ENCODE measurements at places on chromosomes 12 and 14.

DNA sequence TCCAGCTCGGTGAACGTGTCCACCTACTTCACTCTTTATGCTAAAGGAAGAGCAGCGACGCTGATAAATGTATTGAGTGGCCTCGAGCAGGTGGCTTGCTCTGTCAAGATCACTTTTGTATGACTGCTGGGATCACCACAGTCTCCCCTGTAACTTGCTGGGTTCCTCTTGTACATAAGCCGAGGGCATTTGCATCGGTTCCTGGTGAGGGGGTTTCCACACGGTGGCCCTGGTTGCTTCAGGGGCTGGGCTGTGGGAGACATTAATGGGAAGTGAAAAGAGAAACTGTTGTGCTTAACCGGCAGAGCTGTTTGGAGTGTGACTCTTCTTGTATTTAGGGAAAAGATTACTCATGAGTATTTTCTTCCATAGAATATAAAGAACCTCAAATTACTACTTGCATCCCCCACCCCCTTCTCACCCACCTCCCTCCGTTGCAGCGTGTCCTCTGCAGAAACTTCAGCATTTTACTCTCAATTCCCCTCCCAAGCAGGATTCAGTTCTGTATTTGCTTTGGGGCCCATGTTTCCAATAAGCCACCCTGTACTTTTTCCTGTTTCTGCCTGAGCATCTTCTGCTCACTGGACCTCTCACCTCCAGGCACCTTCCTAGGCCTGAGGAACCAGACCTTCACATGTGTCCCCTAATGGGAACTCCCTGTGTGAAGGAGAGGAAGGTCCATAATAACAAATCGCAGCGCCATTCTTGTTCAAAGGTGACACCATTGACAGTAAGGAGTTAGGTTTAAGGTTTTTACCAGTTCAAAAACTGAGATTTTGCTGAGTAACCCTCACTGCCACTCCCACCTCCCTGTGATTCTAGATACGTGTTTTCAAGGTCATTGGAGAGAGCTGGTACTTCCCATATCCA is 187.0 kb downstream of the ETV6 start:
- DNase-seq, result no peak

- DNase-seq, result no peak
Measured at GRCh38 chr12:53381731-53382630, 2.0 kb downstream of the SP1 start.

DNA sequence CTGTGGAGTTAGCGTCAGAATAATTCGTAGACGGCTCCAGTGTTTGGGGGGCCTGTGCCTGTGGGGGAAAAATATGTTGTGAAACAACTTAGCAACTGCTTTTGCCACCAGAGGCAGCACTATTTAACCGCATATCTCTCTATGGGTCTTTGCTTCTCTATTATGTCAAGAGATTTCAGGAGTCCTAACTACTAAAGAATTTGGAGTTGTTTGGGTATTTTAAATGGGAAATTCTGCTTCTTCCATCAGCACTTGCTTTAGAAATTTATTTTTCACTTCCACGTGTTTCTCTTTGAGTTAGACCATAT is 594 bp upstream of the CLEC14A start:
- no peak for DNase-seq

DNA sequence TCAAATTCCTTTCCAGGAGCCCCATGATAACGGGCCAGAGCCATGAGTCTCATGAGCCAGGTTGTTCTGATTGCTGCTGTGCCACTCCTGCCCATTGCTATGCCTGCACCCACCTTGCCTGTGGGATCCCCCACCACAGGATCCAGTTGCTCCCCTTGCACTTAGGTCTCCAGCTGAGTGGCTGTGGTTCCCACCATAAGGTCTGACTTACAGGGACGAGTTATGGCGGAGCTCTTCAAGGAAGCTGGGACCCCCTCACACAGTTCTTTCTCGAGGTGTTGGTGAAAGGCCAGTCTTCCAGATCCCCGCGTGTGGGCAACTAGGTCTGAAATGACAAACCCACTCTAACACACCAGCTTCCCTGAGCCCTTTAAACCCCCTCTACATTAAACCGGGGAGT is 111.9 kb upstream of the C14orf180 start:
- DNase-seq, result no peak

GRCh38 chr12:44157359-44157758 is 321.5 kb downstream of the TMEM117 start:
- DNase-seq, result no peak

- no peak for DNase-seq
Measured at GRCh38 chr14:56172571-56172971, 54.4 kb downstream of the PELI2 start.

GRCh38 chr12:43884683-43885410 is 49.0 kb downstream of the TMEM117 start:
- no peak for DNase-seq

DNA sequence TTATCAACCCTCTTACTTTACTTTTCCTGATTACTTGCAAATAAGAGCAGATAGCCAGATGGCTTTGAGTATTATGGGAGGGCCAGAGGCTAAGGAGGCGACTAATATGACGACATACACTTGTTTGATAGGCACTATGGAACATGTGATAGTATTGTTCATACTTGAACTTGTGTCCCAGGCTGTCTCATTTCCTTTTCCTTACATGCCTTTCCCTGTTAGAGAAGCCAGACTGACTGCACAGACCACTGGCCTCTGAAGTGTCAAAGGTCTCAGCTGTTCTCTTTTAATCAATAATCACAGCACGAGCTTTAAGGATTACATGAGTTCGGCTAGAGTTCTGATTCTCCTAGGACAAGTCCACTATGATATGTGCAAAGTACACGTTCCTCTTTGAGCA is 326.0 kb downstream of the PRKD1 start:
- no peak for DNase-seq

GRCh38 chr12:104784592-104784991 is 173.5 kb downstream of the SLC41A2 start:
- no peak for DNase-seq

DNA sequence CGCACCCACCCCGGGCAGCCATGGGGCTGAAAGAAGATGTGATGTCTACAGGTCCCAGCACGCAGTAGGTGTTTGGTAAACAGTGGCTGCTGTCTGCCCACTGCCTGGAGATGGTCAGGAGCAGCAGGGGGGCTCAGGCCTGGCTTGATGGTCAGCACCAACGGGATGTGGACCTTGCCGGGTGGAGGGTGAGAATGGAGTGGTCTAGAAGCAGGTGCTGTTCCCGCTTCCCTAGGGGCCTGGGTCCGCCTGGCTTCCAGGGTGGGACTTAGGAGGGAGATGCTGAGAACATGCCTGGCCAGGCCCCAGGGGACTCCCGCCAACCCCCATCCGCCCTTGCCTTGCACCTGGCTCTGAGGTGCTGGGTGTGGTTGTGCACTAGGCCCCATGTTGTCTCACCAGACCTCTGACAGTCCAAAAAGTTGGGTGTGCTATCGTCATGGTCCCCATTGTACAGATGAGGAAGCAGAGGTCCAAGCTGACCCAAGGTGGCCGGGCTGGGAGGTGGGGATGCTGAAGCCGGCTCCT is 12.9 kb downstream of the FAM222A start:
- no peak for DNase-seq

GRCh38 chr12:50614167-50614759 is 109.5 kb downstream of the DIP2B start:
- no peak for DNase-seq

DNA sequence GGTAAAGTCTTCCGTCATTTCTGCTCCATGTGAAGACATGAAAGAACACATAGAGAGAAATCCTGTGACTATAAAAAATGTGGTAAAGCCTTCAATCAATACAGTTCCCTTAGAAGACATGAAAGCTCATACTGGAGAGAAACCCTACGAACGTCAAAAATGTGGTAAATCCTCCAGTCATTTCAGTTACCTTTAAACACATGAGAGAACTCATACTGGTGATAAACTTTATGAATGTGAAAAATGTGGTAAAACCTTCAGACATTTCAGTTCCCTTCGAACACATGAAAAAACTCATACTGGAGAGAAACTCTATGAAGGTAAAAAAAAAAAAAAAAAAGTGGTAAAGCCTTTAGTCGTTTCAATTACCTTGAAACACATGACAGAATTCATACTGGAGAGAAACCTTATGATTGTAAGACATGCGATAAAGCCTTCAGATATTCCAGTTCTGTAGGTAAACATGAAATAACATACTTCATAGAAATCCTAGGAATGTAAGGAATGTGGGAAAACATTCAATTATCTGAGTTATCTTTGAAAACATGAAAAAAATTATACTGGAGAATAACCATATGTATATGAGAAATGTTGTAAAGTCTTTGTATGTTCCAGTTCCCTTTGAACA is 60.4 kb downstream of the MAP4K5 start:
- no peak for DNase-seq

DNA sequence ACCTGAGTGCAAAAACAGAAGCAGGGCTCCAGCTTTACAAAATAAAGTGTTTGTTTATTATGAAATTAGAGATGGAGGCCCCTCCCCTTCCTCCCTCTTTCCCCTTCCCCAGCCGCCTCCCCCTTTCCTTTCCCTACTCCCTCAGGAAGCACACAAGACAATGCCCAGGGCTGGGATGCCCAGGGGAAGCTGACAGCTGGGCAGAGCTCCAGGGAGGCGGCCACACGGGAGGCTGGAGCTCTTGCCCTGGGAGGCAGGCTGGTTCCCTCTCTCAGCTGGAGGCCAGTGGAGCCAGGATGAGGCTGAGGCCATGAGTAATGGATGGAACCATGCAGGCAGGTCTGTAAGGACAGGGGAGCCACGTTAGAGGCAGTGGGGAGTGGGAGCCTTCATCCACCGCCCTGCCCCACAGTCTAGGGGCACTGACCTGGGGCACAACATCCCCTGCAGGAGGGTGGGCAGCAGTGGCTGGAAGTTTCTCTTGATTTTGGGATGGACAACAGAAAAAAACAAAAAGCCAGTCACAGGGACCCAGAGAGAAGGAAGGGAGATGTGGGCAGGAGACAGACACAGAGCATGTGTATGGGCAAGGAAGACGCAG is 5.1 kb downstream of the PSMB11 start:
- DNase-seq, result no peak

DNA sequence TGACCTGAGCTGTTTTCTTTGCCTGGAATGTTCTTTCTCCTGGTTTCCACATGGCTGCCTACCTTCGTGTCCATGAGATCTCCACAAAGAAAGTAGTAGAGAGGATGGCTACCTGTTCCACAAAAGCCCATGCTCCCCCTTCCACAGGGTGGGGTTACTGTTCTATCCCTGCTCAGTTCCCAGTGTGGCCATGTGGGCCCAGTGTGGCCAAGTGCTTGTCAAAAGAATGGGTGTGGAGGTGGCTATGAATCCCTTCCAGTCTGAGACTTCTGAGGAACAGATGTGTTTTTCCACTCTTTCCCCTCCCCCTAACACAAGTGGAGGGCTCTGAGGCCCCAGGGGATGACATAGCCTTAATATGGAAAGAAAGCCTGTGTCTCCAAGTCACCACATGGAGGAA is 26.2 kb upstream of the HSP90B1 start:
- DNase-seq, result no peak

GRCh38 chr14:92794547-92794941 is 439 bp downstream of the GOLGA5 start:
- no peak for DNase-seq

- DNase-seq, result no peak
Measured at GRCh38 chr12:104699489-104700190, 242.9 kb downstream of the CHST11 start.

DNA sequence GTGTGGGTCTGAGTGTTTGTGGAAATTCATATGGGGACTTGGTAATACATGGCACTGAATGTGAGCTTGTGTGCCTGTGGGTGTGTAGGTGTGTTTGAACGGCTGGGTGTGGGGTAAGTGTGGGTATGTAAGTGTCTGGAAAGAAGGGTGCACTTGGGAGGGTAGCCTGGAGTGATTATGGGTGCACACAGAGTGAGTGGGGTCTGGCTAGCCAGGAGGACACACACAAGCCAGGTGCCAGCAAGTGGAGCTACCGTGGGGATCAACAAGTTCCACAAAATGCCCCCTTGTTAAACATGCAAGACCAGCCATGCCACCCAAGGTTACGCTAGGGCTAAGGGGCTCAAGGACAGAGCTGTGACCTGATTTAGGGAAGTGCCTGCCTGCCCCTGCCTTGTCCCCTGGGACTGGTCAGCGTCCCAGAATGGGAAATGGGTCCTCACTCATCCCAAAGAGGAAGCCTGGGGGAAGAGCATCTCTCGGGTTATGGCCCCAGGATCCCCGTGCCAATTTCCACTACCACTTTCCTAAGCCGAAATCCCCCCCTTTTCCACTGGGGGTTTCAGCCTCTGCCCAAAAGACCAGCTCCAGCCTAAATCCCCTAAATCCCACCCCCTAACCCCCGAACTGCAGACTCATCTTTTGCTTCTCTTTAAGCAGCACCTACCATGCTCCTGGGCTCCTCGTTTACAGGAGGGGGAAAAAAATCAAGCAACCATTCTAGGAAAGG is 118.6 kb downstream of the DICER1 start:
- no peak for DNase-seq

DNA sequence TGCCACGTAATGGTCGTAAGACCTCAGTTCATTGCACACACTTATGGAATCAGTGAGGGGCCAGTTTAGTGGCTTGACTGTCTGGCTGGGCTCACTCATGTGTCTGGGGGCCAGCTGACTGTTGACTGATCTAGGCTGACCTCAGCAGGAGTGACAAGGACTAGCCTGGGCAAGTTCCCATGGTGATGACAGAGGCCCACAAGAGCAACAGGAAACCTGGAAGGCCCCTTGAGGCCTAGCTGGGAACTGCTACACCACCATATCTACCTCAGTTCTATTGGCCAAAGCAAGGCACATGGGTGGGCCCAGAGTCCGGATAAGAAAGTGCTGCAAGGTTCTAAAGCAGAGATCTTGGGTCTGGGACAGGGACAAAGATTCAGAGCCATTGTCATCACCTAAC is 21.3 kb upstream of the RFLNA start:
- no peak for DNase-seq

- DNase-seq, result no peak
Measured at GRCh38 chr14:88616697-88617096, 53.9 kb downstream of the ZC3H14 start.

DNA sequence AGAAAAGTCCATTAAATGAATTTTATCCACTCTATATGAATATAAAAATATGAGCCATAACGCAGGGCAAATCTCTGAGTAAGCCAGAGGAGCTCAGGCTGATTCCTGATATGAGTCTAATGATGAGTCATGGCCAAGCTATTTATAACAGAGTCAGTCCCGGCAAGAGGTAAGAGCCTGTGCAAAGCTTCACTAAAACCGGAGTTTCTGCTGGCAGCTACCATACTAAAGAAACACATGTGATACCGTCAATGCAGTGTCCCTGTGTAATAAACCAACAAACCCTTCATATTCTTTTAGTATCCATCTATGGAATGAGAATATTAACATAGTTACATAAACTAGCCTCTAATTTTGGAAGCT is 319.4 kb downstream of the KCNC2 start:
- DNase-seq, result no peak

Data from D721Med (cell line).